ENCODE measurements at places on chromosomes 16 and 17.

DNA sequence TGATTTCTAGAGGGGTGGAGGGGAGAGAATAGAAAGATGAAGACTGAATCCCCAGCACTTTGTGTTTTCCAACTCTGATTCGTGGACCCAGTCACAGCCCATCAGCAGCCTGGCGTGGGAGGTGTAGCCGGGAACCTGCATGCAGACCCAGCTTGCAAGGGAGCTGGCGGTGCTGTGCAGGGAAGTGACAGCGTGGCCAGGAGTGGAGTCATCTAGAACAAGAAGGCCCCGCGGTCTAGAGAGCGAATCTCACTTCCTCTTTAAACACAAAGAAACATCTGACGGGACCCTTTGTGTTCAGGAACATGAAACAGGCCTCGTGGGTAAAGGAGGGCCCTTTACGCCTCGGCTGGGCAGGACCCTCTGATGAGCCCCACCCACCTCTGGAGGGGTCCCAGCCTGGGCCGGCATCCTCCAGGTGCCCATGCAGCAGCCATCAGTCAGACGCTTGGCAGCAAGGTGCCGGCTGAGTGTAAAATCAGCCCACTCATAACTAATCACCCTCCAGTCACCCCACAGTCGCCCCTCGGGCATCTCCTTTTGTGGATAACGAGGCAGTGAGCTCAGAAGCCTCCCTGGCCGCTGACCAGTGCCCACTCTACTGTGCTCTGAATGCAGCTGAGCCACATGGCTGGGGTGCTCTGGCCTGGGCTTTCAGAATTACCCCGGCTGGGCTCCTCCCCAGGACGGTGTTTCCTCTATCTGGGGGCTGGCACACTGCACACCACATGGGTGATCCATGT lies 4.4 kb downstream of the SNAI3 start:
- DNase-seq: peak; percentile 74

DNA sequence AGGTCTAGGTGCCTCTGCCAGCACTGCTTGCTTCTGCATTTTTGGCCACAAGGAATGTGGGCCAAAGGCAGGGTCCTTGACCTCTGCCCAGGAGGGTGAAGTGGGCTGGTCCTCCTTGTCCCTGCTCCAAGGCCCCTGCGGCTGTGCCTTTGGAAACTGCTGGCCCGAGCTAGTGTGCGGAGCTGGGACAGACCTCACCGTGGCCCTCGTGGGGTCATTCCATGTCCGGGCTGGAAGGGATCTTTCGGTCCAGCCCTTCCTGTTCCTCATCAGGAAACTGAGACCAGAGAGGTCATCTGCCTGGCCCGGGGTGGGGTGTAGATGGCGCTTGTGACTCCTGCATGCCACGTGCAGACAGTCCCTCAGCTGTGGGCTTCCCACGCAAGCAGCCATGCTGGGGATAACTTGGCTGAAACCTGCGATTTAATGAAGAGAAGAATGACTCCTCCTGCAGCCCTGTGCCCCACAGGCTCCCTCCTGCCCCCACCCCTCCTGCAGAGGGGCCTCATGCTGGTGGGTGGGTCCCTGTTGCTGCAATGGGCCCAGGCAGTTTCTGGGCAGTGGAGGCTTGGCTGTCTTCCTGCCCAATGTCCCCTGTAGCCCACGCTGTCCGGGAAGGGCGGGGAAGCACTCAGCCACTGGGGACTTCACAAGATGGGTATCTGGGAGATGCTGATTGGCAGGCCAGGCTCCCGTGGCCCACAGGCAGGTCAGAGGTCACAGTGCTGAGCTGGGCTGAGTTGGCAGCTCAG lies 245.2 kb downstream of the SEC14L1 start:
- DNase-seq: no peak

DNA sequence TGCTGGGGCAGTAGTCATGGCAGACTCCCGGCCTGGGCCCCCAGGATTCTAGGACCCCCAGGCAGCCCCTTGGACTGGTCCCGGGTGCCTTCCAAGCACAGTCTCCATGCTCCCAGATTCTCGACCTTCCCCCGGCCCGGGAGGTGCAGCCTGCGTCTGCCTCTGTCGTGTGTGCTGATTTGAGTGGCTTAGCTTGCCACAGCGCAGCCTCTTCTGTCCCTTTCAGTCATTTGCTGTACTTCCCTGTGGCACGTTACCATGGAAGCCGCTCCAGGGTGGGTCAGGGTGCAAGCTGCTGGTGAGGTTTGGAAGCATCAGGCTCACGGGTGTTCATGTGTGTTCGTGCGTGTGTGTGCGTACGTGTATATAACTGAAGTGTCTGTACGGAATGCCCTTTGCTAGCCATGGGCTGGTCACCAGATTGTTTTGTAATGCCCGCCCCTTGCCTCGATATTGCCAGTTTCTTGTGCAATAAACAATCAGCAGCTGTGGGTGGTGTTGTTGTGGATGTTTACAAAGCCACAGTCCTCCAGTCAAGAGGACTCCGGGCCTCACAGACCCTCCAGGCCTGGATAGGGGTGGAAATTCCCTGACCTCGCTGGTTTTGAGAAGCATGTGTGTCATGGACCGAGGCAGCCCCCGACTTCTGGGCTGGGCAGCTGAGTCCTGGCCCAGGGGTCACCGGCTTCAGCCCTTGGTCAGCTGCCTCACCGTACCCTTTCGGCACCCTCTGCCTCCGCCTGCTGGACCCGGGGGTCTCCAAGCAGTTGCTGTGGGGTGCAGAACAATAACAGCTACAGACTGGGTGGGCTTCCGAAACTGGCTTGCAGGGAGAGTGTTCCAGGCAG lies 9.7 kb upstream of the CLEC18A start:
- DNase-seq: no peak

GRCh38 chr16:75099738-75100602 lies 16.6 kb downstream of the LDHD start:
- no peak for DNase-seq

DNA sequence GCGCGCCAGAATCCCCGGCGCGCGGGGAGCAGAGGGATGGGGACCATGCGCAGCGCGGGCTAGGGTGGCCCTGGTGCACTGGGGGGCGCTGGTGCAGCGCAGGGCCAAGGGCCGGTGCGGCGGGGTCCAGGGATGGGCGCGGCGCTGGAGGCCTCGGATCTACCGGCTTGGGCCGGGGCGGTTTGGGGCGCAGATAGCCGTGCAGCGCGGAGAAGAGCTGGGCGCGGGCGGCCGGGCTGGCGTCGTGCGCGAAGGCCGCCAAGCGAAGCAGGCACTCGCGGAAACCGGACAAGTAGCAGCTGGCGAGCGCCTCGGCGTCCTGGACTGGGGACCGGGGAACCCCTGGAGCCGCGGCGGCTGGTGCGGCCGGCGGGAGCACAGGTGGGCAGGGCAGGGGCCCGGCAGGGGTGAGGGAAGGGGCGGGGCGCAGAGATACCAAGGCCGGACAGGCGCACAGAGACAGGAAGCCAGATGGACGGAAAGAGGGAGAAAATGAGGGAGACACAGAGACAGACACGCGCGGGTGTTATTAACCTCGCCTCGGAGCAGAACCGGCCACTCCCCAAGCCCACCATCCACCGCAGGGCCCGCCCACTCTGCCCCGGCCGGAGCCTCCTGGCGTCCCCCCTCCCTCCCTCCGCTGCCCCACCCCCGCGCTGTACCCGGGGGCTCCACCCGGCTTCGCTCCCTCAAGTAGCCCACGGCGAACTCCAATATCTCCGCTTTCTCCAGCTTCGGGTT lies 2.1 kb downstream of the HES7 start:
- DNase-seq: peak; percentile 59

DNA sequence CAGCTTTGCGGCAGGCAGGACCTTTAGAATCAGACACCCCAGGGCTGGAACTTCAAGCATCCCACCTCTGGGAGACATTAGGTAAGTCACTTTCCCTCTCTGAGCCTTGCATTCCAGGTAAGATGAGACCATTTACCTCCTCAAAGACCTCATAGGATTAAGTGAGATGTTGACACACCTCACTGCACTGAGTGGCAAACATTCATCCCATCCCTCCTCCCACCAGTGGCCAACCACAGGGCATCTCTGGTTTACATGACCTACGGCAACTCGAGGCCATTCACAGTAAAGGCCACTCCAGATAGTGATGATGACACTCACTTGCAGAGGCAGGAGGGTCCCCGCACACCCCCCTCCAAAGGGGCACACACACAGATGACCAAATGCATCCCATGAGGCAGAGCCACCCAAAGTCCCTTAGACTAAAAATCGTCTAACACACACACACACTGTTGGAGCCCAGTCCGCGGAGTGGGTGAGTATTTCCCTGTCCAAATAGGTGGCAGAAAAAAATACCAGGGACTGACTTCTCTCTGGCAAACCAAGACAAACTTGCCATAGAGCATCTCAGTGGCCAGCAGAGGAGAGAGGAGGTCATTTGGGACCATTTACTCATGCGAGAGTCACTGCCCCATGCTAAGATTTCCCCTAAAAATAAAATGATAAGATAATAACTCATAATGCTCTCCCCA lies 454.9 kb downstream of the SOX9 start:
- no peak for DNase-seq

DNA sequence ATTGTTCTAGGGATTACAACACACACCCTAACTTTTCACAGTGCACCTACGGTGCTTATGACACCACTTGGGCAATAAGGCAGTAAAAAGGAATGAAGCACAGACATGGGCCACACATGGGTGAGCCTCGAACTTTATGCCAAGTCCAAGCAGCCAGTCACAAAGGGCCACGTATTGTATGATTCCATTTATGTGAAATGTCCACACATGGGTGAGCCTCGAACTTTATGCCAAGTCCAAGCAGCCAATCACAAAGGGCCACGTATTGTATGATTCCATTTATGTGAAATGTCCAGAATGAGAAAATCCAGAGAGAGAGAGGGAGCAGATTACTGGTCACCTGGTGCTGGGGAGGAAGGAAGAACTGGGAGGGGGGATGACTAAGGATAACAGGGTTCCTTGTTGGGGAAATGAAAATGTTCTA lies 22.2 kb downstream of the RMI2 start:
- DNase-seq: no peak

DNA sequence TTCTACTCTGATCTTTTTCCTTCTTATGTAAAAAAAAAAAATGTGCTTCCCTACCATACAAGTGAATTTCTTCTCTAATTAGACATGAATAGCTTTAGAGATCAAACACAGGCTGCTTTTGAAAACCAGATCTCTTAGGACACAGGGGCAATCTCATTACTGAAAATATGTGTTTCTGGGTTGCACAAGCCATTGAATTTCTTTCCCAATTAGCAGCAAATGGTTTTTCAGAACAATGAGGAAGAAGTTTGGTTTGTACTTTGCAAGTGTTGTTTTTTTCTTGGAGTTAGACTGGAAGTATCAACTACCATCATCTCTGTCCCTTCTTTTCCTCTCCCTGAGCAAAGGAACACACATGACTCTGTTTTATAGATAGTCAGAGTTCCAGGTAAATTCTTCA lies 5.6 kb upstream of the ANKS4B start:
- no peak for DNase-seq

- no peak for DNase-seq
These were observed 100.3 kb downstream of the ADCY9 start for GRCh38 chr16:4016005-4016352.

GRCh38 chr17:82216301-82217119 lies 3.9 kb upstream of the CCDC57 start:
- DNase-seq: peak; percentile 83

DNA sequence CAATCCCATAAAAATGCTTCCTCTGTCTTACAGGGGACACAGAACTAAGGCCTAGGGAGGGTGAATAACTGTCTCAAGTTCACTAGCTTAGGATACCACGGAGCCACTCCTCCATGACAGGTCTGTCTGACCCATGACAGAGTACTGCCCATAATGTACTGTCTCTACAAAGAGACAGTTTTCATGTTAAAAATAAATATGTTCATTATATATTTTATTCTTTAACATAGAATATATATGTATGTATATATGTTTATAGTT lies 28.3 kb upstream of the DYNLRB2 start:
- no peak for DNase-seq

GRCh38 chr17:6061290-6061689 lies 8.9 kb upstream of the WSCD1 start:
- no peak for DNase-seq

DNA sequence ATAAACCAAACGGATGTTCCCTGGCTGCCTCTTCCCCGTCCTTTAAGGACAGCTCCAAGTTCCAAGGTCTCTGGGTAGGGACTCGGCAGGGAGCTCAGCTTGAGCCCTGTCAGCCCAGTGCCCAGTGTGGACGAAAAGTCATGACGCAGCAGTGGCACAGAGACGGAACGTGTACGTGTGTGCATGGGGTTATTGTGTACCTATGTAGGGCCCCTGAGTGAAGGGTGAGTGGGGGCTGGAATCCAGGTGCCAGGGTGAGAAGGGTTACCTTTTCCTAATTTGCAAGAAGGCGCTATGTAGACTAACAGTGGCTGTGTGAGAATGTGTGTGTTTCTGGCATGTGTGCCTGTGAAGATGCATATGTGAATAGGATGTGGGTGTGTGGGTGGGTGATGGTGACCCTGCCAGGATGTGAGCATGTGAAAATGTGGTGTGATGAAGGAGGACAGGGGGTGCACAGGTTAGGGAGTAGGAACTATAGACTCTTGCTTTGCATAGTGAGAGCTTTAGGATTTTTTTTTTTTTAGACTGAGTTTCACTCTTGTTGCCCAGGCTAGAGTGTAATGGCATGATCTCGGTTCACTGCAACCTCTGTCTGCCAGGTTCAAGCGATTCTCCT lies 6.0 kb downstream of the SCN4A start:
- DNase-seq: no peak

- no peak for DNase-seq
These were observed 3.5 kb upstream of the CTCF start for GRCh38 chr16:67558859-67559258.

- DNase-seq: no peak
These were observed 8.4 kb downstream of the RSPRY1 start for GRCh38 chr16:57194512-57194911.

GRCh38 chr17:6352016-6352415 lies 82.9 kb downstream of the AIPL1 start:
- DNase-seq: no peak

DNA sequence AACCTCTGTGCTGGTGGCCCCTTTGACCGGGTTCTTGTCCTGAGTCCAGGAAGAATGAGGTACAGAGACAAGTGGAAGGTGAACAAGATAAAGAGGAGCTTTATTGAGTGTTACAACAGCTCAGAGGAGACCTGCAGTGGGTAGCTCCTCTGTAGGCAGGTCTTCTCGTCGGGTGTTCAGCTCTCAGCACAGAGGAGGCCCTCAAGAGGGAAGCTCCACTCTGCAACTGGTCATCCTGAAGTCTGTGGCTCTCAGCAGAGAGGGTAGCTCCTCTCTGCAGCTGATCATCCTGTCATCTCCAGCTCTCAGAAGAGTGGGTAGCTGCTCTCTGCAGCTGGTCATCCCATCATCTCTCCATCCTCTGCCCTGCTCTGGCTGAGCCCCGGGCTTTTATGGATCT lies 39.7 kb downstream of the SCPEP1 start:
- no peak for DNase-seq

GRCh38 chr17:80766290-80766855 lies 221.7 kb downstream of the RPTOR start:
- no peak for DNase-seq

GRCh38 chr17:12492450-12492849 lies 173.2 kb upstream of the MYOCD start:
- DNase-seq: no peak
